ENCODE measurements at places on chromosomes 16 and 17.

DNA sequence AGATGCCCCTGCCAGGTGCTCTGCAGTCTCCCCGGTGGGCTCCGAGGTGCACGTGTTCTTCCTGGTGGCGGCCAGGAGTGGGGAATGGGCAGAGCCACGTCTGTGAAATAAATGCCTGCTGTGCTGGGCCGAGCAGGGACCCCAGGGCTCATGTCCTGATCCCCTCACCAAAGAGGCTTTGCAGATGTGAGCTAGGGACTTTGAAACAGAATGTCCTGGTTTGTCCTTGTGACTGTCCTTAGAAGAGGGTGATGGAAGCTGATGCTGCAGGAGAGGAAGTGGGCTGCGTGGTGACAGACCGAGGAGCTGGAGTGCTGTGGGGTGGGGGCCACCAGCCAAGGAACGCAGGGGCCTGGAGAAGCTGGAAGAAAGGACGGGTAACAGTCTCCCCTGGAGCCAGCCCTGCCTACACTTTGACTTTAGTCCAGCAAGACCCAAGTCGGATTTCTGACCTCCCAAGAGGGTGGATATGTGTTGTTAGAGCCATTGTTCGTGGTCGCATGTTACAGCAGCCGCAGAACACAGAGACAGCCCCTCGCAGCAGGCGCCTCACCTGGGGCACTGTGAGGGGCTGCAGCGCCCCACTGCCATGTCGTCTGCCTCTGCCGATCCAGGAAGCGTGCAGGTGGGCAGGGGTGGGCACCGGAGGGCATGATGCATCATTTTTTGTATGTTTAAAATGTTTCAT is 217.9 kb upstream of the CIBAR2 start:
- no peak for DNase-seq

DNA sequence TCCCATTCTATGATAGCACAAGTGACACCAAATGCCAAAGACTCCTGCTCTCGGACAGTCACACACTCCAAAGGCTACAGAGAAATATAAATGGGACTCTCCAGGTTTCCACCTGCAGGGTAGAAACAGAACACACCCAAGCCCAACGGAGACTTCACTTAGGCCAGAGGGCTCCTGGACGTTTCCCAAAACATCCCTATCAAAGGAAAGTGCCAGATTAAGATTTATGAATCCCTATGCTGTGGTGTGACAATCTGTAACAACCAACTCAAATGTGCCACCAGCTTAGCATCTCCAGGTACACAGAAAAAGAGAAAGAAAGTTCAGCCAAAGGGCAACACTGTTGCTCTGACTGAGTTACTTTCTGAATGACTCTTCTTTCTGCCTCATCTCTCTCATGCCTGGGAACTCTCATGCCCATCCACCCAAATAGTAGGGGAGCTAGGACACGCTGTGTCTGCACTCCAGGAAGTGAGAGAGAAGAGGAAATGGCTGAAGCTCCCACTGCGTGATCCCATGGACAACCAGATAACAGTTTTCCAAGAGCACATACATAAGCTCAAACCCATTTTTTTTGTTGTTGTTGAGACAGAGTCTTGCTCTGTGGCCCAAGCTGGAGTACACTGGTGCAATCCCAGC is 49.7 kb downstream of the SMG6 start:
- peak; percentile 40 for DNase-seq

- no peak for DNase-seq
These were observed 17.5 kb downstream of the CACNG4 start for GRCh38 chr17:66981983-66982508.

DNA sequence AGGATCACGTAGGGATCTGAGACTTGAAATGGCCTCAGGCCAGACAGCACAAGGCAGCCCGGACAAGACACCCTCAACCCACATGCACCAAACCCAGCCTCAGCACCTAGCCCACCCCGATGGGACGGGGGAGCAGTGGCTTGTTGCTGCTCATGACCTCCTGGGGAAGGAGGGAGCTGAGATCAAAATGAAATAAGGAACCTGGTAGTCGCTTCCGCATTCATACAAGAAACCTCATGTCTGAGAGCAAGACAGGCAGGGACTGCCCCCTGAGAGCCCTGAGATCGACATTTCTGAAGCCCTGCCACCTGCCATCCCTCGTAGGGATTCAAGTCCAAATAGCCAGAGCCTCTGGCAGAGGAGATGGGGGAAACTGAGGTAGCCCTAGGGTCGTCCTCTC is 5.7 kb upstream of the CEP131 start:
- DNase-seq: no peak

DNA sequence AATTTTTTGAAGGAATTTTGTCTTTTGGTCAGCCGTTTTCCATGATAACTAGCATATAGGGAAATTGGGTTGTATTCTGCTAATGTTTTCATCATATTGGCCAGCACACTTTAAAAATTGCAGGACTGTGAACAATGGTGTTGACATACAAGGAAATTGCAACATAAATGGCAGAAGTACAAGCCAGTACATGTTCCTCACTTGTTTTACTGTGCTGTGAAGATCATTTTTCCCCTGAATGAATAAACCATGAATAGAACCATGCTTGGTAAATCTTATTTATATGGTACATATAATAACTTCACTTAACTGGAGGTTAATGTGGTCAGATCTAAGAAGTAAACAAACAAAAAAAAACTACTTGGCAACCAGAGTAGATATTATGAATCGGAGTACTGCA is 22.8 kb downstream of the OMG start:
- DNase-seq: no peak

- DNase-seq: no peak
These were observed 157.7 kb upstream of the RPL38 start for GRCh38 chr17:74045608-74046280.

DNA sequence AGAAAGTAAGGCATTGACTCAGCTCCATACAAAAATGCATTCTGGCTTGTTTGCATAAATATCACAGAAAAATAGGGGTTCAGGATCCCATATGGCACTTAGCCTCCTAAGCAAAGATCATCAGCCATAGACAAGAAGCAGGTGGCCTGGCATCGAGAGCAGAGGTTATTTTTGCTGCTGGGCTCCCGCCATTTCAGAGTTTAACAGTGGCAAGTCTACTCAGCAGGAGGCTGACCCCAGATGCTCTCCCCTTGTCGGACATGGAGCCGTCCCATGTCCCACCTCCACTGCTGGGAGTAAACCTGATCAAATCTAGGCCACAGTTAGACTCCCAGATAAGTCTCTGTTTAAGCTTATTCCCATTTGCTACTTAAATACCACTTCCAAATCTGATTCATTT is 269.1 kb downstream of the FTO start:
- no peak for DNase-seq

DNA sequence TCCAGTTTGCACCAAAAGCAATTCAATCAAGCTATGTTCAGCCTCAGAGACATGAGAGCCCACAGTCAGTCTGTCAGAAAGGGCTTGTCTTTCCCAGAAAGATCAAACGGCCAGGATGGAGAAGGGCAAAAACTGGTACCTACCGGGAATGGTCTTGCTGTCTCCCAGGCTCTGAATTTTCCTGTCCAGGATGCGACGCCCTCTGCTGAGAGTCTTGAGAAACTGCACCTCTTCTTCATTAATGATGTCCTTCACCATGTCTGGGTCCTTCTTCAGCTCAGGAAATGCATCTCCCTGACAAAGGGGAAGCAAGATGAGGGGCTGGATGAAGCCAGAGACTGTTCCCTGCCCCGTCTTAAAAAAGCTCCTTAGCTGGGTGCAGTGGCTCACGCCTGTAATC is 15.8 kb upstream of the EXOSC6 start:
- peak; percentile 22 for DNase-seq

- DNase-seq: no peak
These were observed 445.3 kb upstream of the MAF start for GRCh38 chr16:80045861-80046260.
